ENCODE measurements at places on chromosomes 16 and 17.

GRCh38 chr17:67642488-67642887 is 75.2 kb upstream of the NOL11 start:
- no peak for DNase-seq

DNA sequence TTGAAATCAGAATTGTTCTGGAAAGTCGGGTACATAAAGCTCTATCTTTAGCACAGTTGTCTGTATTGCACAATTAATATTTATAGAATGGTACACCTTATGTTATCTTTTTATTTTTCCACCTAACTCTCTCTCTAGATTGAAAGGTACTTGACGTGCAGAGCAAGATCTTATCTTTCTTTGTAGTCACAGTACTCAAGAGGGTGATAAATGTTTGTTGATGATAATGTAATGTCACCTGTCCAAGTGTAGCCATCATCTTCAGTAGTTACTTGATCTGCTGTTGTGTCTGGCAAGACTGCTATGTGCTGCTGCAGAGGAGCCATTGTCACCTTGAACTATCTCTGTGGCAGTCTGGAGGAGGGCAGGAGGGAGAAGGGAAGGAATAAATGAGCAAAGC is 5.3 kb downstream of the HMOX2 start:
- DNase-seq: no peak

GRCh38 chr17:41684035-41684434 is 4.7 kb upstream of the EIF1 start:
- DNase-seq: no peak

DNA sequence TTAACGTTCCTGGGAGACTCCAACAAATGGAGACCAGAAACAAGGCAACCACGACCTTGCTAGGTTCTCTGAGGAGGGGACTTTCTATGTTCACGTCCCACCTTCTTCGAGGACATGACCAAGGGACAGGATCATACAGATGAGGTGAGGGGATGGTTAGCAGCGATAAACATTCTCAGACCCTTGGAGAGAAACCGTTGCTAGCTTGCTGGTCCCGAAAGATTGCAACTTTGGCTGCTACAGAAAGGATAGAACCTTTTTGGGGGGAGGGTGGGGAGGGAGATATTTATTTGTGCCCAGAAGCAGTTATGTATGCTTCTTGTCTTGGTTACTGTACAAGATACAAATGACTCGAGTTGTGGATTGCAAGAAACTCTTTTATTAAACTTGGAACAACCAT is 35.3 kb upstream of the KCNJ2 start:
- DNase-seq: no peak

- DNase-seq: no peak
Measured at GRCh38 chr16:24955975-24956731, 59.0 kb downstream of the ARHGAP17 start.

- no peak for DNase-seq
Measured at GRCh38 chr16:57953857-57954256, 17.1 kb downstream of the CNGB1 start.

- DNase-seq: no peak
Measured at GRCh38 chr16:565419-566330, 1.1 kb upstream of the NHLRC4 start.

DNA sequence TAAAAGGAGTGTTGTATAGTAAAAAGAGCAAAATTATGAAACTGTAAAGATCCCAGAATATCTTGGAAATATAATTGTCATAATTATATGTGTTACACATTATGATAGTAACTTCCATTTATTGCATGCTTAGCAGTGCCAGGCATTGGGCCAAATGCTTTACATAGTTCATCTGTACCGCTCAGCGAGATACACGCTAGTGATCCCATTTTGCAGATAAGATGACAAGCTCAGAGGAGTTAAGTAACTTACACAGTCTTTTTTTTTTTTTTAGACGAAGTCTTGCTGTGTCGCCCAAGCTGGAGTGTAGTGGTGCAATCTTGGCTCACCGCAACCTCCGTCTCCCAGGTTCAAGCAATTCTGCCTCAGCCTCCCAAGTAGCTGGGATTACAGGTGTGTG is 6.8 kb upstream of the EZH1 start:
- DNase-seq: no peak

GRCh38 chr16:31073970-31074813 is at the start of the genes ZNF646 and ZNF668:
Gene ZNF646, plus strand, starts transcription at chr16:31074422. Its CDS starts 1,903 bp downstream, at chr16:31076325.
Gene ZNF668, minus strand, starts transcription at chr16:31074240. Its CDS starts 9,781 bp downstream, at chr16:31064459.
- peak; percentile 95 for DNase-seq

GRCh38 chr17:38451840-38452529 is 23.7 kb downstream of the ARHGAP23 start:
- no peak for DNase-seq

- peak; percentile 51 for DNase-seq
Measured at GRCh38 chr16:30063893-30064728, 1.4 kb upstream of the ALDOA start.

- DNase-seq: no peak
Measured at GRCh38 chr17:50533720-50534148, 1.2 kb downstream of the EPN3 start.

DNA sequence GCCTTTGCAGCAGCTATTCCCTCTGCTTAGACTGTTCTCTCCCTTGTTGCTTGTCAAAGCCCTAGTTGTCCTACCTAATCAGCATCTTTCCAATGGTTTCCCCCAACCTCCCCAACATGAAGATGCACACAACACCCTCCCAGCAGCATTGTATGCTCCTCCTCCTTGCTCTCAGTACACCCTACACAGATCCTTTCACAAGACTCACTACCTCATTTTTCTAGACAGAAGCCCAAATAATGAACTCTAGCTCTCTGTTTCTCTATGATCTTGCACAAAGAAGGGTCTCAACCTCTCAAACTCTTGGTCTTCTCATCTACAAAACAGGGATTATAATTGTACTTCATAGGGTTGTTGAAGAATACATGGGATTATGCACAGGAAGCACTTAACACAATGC is 19.4 kb downstream of the PSME3IP1 start:
- DNase-seq: no peak

DNA sequence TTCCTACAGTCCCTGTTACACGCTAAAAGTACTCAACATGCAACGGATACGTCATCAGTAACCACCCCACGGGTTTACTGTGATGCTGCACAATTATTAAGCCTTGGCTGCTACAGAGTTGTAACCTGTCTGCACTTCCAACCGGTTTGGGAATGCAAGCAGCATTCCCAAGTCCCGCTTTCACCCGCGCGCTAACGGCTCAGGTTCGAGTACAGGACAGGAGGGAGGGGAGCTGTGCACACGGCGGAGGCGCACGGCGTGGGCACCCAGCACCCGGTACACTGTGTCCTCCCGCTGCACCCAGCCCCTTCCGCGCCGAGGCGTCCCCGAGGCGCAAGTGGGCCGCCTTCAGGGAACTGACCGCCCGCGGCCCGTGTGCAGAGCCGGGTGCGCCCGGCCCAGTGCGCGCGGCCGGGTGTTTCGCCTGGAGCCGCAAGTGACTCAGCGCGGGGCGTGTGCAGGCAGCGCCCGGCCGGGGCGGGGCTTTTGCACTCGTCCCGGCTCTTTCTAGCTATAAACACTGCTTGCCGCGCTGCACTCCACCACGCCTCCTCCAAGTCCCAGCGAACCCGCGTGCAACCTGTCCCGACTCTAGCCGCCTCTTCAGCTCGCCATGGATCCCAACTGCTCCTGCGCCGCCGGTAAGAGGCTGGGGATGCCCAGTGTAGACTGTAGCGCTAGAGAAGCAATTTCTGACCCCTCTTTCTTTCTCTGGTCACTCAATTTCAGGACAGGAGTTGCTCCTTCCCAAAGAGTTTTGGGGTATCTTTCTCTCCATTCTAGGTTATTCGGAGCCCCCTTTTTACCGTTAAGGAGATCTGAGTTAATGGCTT is at the start of gene MT2A:
Gene MT2A (plus strand): TSS at position 542 of the 833 bp plus-strand sequence. CDS start 72 bp downstream, at position 614.
- peak; percentile 79 for DNase-seq

DNA sequence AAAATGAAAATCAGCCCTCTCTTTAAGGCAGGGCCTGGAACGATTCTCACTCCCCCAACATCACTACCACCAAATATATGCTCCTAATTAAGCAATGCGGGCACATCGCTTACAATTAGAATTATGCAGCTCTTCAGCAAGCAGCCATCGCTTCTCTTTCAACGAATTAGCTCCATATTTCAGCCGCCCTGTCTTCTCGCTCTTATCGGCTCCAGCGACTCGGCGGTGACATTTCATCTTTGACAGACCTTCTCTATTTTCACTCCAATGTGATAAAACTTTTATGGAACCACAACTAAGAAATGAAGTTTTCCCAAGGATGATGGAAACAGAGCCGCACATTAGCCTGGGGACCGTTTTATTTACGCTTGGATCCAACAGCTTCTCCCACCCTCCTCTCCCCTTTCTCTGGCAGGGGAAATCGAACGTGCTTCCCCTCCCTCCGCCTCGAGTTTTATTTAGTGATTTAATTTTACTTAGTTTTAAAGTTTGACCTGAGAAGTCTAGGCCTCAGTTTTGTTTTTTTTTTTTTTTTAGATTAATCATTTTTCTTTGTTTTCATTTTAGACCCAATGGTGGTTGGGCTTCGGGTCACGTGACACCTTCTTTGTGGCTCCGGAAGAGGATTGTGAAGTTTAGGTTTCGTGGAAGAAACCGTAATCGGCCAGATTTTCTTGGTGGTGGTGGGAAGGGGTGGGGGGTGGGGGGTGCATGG is 3.1 kb upstream of the HOXB2 start:
- no peak for DNase-seq

GRCh38 chr16:30761427-30761927 is 385 bp downstream of the CFAP119 start:
- no peak for DNase-seq

DNA sequence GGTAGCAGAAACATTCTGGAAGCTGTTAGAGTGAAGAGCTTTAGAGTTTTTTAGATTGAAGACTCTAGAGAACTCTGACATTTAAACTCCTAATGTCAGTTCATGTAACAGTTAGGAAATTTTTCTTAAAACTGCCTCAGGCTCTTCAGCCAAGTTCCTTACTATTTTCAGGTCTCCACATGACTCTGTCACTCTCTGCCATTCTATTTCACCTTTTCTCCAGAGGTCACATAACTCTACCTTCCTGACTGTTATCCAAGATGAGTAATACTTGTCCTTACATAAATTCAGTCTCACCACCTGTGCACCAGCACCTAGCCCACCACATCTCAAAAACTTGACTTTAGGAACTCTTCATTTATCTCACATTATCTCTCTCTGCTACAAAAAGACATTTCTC is 347.1 kb upstream of the CA10 start:
- no peak for DNase-seq

GRCh38 chr16:66908762-66909559 is 9.7 kb downstream of the CDH16 start:
- DNase-seq: no peak

DNA sequence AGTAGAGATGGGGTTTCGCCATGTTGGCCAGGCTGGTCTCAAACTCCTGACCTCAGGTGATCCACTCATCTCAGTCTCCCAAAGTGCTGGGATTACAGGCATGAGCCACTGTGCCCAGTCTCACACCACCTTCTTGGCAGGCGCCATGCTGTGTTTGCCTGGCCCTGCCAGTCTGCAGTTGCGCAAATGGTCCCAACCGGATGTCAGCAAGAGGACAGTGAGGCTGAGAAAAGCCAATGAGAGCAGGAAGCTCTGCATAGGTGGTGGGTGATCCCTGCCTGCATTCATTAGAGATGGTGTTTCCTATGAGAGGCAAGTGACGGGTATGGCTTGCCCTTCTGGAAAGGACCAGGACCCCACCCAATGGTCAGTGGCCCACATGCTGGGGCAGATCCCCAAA is 59.3 kb downstream of the PECAM1 start:
- DNase-seq: no peak

GRCh38 chr16:82563401-82563800 is 63.4 kb upstream of the CDH13 start:
- no peak for DNase-seq

DNA sequence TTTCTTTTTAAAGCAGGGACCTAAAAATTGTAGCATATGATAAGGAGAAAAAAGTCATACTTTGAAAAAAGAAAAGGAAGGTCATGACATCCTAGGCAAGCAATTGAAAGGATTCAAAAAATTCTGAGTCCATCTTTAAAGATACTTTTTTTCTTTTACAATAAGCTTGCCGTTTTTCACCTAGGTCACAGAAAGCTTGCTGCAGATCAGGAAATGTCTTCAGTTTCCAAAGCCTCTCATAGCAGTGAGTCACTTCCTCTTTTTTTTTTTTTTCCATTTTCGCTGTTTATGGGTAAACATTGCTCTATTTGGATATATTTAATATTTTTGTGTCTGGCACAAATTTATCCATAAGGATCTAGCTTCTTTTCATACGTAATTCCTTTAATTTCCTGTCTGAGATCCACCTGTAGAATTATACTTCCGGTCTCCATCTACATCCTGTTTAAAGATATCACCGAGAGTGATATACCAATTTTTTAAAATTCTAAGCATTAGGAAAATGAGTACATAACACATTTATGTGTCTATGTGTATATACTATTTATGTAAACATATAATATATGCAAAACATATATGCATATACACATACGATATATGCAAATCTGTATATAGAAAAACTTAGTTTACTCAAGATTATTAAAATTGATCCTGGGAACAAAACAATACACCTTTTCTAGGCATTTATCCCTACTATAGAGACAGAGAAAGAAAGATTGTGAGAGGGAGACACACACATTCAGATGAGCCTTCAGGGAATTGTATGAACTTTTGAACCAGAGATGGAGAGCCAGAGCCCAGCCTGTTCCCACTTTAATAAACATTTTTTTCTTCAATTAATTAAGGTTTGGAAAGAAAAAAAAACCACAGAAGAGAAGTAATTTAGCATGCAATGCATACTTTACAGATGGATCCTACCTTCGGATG is 134.4 kb downstream of the SKAP1 start:
- no peak for DNase-seq

DNA sequence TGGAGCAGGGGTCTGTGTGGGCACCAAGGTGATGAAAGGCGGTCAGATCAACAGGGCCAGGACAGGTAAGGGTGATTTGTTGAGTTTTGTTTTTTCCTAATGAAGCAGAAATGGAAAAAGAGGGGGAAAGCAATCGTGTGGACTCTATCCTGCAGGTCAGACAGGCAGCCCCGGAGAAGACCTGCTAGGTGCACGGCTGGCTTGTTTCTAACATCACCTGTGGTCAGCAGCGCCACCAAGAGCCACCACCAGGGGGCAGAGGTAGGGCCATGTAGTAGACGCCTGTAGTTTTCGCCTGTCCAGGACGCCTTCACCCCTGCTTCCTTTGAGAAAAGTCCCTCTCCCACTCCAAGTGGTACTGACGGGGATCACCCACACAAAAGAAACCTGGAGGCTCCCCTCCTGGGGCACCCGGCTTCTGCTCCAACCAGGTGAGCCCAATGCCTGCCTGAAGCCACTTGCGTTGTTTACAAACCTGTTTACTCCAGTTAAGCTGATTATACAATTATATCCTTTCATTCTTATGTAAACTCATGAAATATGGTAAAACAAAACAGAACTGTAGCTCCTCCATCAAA is 54.2 kb upstream of the SEC14L1 start:
- peak; percentile 78 for DNase-seq

GRCh38 chr16:30786115-30786935 is 680 bp downstream of the ZNF629 start:
- no peak for DNase-seq

- DNase-seq: no peak
Measured at GRCh38 chr16:78269256-78269655, 169.8 kb downstream of the WWOX start.

All from stimulated activated CD4-positive, alpha-beta T cell treated with anti-CD3 and anti-CD28 coated beads, Interleukin-1b, Interleukin-23, amount 100 ng/mL, for 24 hours (primary cell).